ENCODE measurements at places on chromosomes 5 and 9.

DNA sequence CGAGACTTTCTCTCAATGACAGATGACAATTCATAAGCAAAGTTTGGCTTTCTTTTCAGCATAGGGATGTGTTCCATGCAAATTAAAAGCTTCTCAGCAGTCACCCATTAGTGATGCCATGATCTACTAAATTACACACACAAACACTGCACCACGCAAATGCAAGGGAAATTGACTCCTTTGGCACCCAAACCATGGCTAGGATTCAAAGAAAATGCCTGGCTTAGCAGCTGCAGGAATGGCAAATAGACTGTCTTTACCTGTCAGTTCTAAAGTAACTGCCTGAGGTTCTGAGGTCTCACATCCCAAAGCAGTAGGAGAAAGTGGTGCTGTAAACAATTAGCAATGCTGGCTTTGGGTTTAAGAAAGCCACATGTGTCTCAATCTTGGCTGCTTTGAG is 108.6 kb upstream of the ATP10B start:
- DNase-seq: no peak

GRCh38 chr5:138946241-138946623 is 71.1 kb upstream of the LRRTM2 start:
- peak; percentile 93 for DNase-seq

- no peak for DNase-seq
Observed at GRCh38 chr9:136927343-136928271, 16.9 kb downstream of the FBXW5 start.

GRCh38 chr5:139190125-139190524 is 8.0 kb downstream of the SIL1 start:
- no peak for DNase-seq

- DNase-seq: peak; percentile 75
Observed at GRCh38 chr5:36079200-36079781, 12.6 kb upstream of the UGT3A2 start.

- peak; percentile 58 for DNase-seq
Observed at GRCh38 chr9:36818965-36819870, 214.8 kb downstream of the PAX5 start.

GRCh38 chr9:125021069-125021468 is 80.2 kb upstream of the GOLGA1 start:
- DNase-seq: no peak

GRCh38 chr9:94946256-94946655 is 219.8 kb downstream of the AOPEP start:
- no peak for DNase-seq

DNA sequence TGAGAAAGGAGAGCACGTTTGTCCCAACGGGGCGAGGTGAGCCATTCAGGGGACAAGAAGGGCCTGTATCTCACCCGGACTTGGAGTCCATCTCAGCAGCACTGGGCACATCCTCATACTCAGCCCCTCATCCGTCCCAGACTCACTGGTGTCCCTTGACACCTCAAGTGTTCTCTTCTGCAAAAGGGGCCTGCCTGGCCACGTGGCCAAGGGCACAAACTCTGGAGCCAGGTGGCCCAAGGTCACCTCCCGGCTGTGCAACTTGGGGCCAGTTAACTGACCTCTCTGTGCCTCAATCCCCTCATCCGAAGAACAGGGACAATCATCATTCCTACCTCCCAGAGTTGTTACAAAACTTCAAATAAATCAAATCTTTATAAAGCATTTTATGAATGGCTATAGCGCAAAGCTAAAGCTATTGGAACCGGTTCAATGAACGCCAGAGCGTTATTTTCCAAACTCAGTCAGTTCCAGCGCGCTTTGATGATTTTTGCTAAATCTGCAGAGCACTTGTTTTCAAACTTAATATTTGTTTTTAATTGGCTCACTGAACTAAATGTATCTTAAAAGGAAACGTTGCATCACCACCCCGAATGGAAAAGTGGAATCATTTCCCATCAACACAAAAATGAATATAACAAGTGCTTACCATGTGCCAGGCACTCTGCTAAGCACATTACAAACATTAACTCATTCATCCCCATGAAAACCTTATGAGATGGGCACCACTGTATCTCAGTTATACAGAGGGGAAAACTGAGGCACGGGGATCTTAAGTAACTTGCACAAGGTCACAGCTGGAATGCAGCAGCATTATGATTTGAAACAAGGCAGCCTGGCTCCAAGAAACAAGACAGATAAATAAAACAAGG is 49.3 kb downstream of the DUSP1 start:
- DNase-seq: no peak

- no peak for DNase-seq
Observed at GRCh38 chr9:32180597-32180996, 203.8 kb upstream of the ACO1 start.

DNA sequence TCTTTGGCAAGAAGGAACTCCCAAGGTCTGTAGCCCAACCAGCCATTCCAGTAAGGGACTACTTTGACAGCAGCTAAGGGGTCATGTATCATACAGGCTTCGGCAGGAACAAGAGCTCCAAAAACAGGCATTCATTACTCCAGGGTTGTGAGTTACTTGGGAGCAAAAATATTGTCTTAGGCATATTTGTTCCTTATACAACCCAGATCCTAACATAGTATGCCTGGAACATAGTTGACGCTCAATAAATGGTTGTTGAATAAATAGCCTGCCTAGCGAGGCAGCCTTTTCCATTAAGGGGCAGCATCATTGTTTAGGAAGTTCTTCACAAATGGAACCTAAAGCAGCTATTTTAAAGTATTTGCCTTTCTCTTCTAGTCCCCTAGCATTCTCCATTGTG is 35.8 kb upstream of the FER start:
- no peak for DNase-seq

GRCh38 chr5:126965061-126965475 is 65.3 kb downstream of the MARCHF3 start:
- no peak for DNase-seq

DNA sequence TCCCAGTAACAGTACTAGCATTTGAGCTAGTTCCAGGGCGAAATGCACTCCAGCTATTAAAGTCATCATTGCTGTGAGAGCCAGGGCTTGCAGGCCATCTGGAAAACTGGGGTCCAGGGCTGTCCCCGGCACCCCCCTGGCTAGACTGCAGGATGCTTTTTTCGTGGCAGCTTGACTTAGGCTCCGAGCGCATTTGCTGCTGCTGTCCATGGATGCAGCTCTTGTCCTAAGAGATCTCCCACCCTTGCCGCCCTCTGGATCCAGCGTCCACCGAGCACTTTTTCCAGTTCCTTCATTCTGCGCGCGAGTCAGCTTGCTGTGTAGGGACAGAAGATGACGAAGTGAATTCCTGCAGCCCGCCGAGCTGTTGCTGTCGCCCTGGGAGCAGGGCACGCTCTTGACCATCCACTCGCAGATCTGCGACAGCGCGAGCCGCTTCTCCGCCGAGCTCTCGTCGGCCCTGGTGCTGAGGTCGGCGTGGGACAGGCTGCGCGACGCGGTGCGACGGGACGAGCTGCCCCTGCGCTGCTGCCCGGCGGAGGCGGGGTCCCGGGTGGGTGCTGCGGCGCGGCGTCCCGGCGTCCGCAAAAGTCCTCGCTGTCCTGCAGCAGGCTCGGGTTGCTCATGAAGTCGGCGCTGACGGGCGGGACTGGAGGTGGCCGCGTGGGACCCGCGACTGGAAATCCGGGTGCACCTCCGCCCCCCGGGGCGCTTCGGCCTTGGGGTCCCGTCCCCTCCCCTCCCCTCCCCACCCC is 30.7 kb downstream of the OR2V1 start:
- DNase-seq: peak; percentile 46

- DNase-seq: peak; percentile 81
Observed at GRCh38 chr5:88690409-88691229, 192.4 kb downstream of the MEF2C start.

DNA sequence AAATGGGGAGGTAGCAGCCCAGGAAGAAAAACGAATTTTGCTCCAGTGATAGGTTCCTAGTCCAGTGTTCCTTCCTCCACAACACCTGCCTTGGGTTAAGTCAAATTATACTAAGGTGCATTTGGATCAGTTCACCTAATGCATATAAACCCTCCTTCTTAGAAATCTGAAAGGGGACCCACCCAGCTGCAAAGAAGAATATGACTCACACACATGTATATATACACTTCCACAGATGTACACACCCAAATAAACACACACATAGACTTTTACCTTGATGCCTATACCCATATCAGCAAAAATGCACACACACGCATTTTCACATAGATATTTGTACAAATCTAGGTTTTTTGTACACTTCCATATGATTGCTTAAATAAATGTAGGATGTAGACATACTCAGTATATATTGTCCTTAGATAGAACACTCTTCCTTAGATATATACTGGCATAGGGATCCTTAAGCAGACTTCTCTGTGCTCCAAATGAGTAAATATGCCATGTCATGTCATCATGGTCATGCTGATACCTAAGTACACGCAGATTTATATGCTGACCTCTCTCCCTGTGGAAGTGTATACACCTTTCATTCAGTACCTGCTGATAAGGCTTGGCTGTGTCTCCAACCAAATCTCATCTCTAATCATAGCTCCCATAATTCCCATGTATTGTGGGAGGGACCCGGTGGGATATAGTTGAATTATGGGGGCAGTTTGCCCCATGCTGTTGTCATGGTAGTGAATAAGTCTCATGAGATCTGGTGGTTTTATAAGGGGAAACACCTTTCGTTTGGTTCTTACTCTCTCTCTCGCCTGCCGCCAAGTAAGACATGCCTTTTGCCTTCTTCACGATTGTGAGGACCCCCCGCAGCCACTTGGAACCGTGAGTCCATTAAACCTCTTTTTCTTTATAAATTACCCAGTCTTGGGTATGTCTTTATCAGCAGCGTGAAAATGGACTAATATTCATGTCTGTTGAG is 10.2 kb downstream of the ADRB2 start:
- DNase-seq: no peak

DNA sequence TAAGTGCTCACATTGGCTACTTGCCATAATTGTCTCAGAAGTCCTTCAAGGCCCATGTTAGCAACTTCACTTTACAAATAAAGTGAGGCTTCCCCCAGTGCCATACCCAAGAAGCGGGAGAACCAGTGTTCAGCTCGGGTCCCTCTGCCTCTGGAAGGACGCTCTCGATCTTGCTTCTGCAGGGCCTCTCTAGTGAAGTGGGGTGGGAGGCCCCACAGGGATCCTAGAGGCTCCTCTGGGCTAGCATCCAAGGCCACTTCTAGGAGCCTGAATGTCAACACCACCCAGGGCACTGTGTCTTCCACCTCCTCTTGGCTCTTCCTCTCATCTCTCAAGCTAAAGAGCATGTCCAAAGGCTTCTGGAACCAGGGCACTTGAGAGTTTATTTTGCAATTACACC is 282.5 kb downstream of the GADD45G start:
- no peak for DNase-seq

DNA sequence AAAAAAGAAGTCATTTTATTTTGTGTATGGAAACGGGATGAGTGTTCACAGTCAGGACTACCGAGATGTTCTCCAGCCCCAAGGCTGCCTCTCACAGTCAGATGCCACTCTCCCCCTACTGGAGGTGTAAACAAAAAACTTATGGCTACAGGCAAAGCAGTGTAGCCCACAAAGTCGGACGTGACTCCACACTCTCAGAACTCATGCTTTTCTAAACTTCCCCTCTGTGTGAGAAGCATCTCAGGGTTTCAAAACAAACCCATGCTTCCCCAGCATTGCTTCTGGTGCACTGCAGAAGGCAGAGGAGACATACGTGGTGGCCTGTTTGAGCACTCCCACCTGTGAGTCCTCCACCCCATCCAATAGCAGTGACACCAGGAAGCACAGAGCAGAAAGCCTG is 580.3 kb downstream of the BNC2 start:
- DNase-seq: no peak

DNA sequence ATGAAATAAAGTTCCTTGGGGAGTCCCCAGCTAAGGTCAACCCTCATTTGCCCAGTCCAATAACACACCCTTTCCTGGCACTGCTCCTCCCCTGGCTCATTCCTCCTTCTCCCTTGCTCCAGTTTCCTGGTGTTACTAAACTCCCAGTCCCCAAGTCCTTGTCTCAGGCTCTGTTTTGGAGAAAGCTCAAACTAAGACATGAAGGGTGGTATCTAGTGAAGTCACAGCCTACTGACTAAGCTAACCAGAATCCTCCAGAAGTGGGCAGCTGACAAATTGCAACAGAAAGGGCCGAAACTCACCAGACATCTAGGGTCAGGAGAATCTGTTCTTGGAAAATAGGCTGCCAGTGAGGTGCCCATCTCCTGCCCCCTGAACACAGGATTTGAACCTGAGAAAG is 118.7 kb upstream of the NEK6 start:
- DNase-seq: no peak

- no peak for DNase-seq
Observed at GRCh38 chr5:60996368-60996767, 51.4 kb downstream of the NDUFAF2 start.

DNA sequence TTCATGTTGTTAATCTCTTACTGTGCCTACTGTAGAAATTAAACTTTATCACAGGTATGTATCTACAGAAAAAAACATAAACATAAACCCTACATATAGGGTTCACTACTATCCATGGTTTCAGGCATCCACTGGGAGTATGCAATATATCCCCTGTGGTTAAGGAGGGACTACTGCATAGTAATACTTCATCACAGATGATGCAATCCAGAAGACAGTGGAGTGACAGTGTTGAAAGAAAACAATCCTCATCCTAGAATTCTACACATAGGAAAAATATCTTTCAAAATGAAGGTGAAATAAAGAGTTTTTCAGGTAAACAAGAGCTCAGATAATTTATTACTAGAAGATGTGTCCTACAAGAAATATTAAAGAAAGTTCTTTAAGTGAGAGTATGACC is 105.9 kb downstream of the HOMER1 start:
- no peak for DNase-seq

DNA sequence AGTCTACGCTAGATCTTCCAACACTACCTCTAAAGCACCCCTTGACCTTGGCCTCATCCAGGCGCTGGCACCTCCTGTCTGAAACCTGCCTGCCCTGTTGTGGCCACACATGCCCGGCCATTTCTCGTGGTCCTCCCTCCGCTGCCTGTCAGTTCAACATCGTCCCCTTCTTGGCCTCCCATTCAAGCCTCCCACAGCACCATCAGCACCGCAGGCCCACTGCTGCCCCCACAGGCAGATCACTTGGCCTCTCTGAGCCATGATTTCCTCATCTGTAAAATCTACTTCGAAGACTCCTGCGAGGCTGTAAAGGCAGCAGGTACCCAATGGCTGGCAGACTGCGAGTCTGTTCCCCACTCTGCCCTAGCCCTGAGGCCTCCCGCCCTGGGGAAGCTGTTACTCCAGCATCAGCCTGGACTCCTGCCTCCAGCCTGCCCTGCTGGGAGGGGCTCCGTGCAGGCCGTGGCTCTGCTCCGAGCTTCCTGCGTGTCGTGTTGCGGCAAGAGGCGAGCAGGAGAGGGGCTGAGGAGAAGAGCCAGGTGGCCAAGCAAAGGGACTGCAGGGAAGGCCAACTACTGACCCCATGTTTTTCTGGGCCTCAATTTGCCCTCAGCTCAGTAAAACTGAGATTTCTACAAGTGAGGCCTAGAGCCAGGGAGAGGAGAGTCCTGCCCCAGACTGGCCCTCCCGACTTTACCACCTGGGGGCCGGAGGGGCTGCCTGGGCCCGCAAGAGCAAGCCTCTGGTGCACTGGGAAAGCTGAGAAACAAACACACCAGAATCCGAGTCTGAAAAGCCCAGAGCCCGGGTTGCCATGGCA is 70.5 kb upstream of the LRRTM2 start:
- DNase-seq: no peak

- DNase-seq: no peak
Observed at GRCh38 chr5:134019636-134020035, 14.9 kb upstream of the VDAC1 start.

Data from SK-N-SH (cell line).